ELR (cell line): ENCODE measurements at places on chromosomes 16 and 17.

- peak; percentile 82 for DNase-seq
Measured at GRCh38 chr17:72139212-72139611, 18.4 kb downstream of the SOX9 start.

DNA sequence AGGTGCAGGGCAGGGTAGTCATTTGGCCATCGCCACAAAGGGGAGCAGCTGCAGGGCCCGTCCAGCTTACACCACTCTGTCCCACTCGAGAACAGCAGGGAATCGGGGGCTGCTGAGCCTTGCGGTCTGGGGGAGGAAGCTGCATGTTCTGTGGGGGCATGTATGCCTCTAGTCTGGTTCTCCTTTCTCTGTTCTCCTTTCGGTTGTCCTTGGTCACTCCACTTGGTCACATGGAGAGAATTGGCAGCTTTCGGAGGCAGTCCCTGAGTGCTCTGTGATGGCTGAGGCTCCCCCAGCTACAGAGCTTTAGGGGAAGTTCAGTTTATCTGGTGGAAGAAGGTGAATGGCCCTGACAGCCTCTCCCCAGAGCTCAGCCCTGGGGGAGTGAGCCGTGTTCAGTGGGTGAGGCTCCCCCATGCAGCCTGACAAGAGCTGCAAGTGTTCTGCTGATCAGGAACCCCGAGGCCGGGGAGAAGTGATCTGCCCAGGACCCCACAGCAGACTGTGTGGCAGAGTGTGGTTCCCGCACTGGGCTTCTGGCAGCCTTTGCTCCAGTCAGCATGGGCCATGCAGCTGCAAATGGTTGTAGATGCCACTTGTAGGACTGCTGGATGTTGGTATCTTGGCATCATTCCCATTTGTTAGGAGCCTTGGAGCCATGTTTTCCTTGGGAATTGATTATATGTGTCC, 22.3 kb upstream of the SMPD3 start:
- DNase-seq: no peak

GRCh38 chr17:81039854-81040758, 5.2 kb downstream of the BAIAP2 start:
- peak; percentile 82 for DNase-seq

DNA sequence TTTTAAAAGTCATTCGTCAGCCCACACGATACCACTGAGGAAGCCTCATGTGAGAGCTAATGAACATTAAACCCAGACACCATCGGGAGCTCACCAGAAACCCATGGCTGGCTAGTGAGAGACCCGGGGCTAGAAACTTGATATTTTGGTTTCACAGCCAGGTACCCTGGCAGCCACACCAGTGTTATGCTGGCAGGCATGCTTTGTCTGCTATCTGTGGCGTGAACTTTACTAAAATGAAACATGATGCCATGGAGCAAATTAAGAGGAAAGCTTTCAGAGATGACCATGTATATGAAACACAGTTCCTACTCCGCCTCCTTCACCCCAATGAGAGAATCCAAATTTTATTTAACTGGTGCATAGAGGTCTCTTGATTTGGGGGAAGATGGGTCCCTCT, 291.2 kb downstream of the IRX3 start:
- DNase-seq: no peak

GRCh38 chr17:78974635-78975591, 4.8 kb downstream of the LGALS3BP start:
- DNase-seq: peak; percentile 78

GRCh38 chr16:81409016-81409556, 35.5 kb upstream of the CMIP start:
- DNase-seq: no peak

DNA sequence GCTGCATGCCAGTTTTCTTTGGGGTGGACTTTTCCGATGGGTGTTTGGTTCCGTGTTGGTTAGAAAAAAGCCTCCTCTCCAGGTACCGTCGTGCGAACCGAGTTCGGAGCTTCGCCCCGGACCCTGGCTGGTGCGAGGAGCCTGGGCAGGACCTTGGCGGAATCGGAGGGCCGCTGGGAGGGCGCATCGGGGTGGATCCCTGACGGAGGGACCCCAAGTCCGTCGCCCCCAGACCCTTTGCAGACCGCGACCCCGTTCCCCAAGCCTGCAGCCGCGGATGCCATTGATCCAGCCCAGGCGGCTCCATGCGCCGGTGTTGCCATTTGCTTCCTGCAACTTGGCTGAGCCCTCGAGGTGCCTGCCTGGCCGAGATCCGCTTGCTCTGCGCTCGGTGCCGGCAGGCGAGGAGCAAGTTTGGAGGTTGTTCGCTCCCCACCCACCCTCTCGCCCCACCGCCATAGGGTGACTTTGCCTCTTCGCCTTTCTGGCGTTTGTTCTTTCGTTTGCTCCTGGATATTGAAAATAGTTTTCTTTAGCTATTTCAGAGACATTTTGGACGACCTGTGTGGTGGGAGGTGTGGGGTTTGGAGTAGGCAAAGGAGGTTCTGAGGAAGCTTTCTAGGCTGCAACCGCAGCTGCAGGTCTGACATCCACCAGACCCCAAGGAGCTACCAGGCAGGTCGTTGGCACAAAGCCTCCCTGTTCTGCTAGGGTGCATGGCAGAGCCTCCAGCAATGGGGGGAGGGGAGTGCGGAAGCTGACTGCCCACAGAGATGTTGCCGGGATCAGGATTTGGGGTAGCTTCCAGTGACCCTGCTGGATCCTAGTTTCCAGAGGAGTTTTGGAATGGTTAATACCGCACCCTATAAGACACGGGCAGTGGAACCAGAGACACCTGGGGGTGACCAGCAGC, 58.2 kb downstream of the RAP1GAP2 start:
- DNase-seq: peak; percentile 13

DNA sequence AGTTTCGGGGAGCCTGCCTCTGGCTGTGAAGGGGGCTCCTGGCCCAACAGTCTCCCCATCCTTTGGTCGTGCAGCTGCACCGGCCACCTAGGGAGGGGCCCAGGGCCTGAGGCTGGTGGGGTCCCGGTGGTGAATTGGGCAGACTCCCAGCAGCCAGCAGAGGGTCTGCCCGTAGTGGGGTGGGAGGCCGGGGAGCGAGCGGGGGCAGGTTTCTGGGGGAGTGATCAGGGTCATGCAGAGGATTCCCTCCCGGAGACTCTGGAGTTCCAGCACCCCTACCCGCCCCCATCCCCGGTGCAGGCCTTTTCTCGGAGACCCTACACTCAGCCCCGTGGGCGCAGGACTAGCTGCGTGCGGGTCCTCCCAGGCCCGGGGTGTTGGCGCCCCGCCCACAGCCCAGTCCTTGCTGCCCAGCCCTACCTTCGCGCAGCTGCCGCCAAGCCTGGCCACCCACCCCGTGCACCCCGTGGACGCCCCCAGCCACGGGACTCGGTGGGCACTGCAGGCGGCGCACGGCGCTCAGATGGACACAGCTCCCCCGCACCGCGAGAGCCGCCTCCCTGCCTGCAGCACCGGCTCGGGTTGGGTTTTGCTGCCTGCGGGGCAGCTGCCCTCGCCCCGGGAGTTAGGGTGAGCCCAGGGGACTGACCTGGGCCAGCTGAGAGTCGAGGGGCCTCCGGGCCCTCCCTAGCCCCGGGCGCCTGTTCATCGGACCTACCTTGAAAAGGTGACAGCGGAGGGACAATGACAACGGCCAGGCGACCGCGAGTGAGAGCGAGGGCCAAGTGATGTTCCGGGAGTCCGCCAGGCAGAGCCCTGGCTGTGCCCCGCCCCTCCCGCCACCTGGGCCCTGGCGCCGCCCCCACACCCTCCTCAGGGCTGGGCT, at the start of gene GNG13:
Gene GNG13, minus strand, starts transcription at position 787 of the 886 bp plus-strand sequence. CDS start 1,657 bp downstream, outside the sequence.
- no peak for DNase-seq

GRCh38 chr16:83552228-83552627, 255.6 kb upstream of the HSBP1 start:
- DNase-seq: peak; percentile 82

- no peak for DNase-seq
Measured at GRCh38 chr17:6796017-6796886, 20.2 kb downstream of the FBXO39 start.

GRCh38 chr17:38566666-38567031, 39.1 kb downstream of the SRCIN1 start:
- no peak for DNase-seq

DNA sequence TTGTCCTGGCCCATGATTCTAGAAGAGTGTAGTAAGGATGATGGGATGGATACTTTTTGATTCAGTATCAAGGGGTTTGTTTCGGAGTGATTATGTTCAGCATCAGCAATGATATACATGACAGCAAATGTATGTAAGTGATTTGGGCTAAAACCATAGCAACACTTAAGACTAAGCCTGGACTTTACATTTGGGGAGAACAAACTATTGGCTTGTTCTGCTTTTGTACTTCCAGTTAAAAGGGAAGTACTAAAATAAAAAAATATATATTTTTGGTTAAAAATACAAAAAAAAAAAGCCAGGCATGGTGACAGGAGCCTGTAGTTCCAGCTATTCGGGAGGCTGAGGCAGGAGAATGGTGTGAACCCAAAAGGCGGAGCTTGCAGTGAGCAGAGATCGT, 20.5 kb upstream of the DHX8 start:
- no peak for DNase-seq

GRCh38 chr16:66444049-66444481, 17.0 kb downstream of the BEAN1 start:
- DNase-seq: no peak

DNA sequence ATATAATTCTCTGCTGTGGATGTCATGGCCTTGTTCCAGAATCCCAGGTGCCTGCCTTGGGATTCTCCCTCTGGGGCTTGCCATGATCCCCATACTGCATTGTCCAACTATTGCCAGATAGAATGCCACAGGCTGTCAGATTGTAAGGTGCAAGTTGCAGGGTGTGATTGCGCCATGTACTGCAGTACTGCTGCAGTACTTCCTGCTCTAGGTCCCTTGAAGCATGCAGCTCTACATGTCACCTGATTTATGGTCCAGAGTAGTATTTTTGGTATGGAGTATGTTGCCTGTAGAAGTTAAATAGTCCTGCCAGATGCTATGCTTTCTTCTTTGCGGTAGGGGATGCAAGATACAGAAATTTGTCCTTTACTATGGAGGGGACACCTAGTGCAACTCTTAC, 7.0 kb upstream of the SLFN5 start:
- no peak for DNase-seq

DNA sequence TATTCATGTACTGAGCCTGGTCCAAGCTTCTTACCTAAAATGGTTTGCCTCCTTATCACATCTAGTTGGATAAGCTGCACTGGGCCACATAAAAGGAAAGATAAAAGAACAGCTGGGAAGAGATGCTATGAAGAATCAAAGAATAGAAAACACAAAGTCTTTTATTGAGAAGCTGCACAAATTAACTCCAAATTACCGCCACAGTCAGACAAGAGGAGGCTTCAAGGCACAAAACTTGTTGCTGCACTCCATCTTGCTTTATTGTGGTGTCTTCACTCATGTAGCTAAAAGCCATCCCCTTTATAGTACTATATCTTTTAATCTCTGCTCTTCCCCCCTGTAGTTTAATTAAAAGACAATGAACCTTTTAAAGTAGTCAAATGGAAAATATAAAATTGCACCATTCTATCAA, 330.6 kb upstream of the PMFBP1 start:
- no peak for DNase-seq

- DNase-seq: no peak
Measured at GRCh38 chr17:77811521-77811920, 147.0 kb upstream of the TNRC6C start.

DNA sequence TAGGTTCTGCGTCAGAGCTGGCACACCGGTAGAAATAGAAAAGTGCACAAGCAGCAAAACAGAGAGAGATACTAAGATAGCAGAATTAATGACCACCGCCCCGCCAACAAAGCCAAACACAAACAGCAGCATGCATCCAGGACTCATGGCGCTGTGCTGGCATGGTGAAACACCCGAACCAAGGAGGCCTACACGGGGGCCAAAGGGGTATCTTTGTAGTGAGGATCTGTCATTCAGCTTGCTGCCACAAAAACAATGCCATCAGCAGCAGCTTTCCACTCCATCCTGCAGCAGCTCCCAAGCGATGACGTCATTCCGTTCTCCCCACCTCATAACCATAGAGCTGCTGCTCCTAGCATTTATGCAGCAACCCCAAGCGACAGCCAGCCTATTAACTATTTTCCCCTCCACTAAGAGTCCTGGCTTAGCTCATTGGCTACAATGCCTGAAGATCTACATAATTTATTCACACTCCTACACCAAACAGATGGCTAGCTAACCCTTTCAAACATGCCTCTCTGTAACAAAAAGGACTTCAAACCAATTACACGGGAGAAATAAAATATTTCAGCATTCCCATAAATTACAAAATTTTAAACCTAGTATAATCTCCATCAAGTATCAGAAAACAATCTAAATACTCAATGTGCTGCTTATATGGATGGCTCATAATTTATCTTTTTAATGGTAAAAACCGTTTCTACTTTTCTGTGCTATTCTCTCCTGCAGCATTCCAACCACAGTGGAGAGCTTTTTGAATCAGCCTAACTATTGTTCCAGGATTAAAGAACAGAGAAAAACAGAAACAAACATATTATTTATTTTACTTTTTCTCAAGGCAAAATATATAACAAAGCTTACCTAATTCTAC, 73.9 kb downstream of the SPAG9 start:
- peak; percentile 73 for DNase-seq

DNA sequence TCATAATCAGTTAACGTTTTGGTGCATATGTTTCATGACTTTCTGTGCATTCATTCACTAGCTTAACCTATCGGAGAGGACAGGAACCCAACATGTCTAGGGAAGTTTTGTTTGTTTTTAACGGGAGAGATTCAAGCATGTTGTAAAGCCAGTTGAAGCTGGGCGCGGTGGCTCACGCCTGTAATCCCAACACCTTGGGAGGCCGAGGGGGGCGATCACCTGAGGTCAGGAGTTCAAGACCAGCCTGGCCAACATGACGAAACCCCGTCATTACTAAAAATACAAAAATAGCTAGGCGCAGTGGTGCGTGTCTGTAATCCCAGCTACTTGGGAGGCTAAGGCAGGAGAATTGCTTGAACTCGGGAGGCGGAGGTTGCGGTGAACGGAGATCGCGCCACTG, 1.4 kb upstream of the TNRC6A start:
- no peak for DNase-seq

DNA sequence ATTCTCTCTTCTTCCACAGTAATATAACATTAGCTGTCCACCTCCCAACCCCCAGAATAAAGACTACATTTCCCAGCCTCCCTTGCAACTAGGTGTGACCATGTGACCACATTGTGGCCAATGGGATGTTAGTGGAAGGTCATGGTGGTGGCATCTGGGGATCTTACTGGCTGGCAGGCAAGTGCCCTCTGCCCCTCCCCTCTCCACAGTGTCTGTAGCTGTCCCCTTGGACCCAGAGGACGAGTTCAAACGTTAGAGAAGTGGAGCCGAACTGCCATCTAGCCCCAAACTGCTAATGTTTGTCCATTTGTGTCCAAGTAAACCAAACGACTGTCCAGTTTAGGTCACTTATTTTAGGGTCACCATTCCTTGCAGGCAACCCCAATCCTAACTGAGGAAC, 26.6 kb upstream of the KCNG4 start:
- DNase-seq: peak; percentile 70

GRCh38 chr17:44878627-44879221, 20.5 kb downstream of the EFTUD2 start:
- peak; percentile 68 for DNase-seq

GRCh38 chr17:8832711-8833352, 33.7 kb upstream of the MFSD6L start:
- DNase-seq: no peak

- DNase-seq: no peak
Measured at GRCh38 chr16:10608687-10609401, 28.4 kb upstream of the EMP2 start.
